HS-5 (cell line): ENCODE measurements at places on chromosomes 3 and 15.

DNA sequence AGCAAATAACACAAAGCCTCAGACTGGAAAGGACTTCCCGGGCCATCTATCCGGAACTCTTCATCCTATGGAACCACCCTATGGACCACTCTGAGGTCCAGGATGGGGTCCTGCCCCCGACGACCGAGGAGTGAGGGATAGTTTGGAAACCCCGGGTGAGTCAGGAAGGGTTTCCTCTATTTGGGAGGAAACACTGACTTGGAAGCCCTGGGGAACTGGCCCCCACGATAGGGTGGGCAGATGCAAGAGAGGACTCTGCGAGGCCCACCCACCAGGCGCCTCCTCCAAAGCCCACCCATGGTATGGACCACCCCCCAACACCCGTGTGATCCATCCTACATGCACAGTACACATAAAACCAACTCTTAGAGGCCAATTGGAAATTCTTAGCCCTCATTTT is 69.4 kb downstream of the CPN2 start:
- DNase-seq = no peak

- no peak for DNase-seq
These were observed 281.2 kb upstream of the ALCAM start for GRCh38 chr3:105085506-105085905.

- DNase-seq = no peak
These were observed 626.3 kb downstream of the NAALADL2 start for GRCh38 chr3:175485436-175485835.

GRCh38 chr15:72991026-72991425 is 61.2 kb upstream of the NEO1 start:
- DNase-seq = peak; percentile 9

- DNase-seq = no peak
These were observed 329.3 kb downstream of the TBL1XR1 start for GRCh38 chr3:176867681-176868663.

DNA sequence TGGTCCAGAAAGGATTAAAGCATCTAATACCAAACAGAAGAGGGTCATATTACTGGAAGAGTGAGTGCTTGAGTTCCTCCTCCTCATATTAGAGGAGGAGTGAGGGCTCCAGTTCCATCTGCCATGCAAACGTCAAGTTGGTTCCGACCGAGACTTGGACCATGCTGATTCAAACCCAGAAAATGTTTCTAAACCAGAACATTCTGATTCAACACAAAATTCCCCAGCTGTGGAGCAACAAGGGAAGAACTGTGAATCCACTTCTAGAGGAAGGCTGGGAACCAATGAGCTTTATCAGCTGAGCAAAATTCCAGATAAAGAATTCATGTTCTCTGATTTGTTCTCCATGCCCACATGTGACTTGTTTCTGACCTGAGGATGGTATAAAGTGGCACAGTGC is 135.6 kb upstream of the WNT5A start:
- DNase-seq = no peak

GRCh38 chr15:84886211-84886983 is 1.9 kb downstream of the SLC28A1 start:
- no peak for DNase-seq

DNA sequence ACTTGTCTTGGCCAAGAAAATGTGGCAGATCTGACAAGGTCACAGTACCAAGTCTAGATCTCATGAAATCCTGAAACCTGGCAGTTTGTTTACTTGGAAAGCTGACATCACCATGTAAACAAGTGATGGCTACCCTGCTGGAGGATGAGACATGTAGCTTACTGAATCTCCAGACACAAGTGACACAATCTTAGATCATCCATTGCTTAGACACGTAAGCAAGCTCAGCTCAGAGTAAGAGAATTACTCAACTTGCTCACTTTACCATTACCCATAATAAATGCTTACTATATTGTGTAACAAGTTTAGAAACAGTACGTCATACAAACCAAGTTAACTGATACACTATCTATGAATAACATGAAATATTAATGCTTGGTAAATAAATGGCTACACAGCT is 263.8 kb downstream of the TBC1D5 start:
- DNase-seq = peak; percentile 61

DNA sequence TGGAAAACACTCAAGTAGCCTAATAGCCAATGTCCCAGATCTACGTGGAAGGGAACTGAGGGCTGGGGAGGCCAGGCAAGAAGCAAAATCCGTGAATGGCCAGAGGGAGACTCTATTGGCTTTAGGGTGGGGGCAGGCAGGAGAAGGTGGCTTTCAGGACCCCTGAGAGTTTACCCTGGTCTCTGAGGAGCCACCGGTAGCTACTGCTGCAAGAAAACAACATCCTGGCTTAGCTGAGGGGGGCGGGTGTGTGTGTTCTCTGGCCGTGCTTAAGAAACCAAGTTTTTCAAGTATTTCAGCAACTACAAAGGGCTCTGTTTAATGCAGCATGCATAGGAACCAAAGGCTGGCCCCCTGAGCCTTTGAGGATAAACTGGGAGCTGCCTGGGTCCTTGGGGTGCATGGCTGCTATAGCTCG is 47.6 kb upstream of the TRPM1 start:
- no peak for DNase-seq

DNA sequence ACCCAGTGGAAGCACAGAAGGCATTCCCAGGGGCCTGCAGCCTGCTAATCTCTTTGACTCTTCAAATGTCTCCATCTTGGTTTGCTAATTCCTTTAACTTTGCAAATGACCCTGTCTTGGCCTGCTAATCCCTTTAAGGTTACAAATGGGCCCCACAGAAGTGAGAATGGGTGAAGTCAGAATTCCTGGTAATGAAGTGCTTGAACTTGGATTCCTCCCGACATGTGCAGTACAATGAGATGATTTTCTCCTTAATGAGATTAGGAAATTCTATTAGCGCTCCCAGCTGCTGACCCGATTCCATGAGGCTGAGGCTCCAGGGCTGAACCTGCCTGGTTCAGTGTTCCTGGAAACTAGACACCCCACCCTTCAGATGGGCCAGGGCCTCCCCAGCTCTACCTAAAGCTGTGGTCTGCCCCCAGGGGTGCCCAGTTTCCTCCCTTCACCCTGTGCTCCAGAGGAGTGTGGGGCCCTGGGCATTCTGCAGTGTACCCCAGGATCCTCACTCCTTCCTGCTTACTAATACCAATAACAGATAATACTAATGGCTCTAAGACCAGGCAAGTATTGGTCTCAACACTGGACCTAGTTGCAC is 47.4 kb downstream of the SCN5A start:
- DNase-seq = no peak
